ENCODE measurements at places on chromosomes 7 and 10.
A peak's percentile ranks its signal among the peaks of the same experiment; 100 is the strongest.

GRCh38 chr7:128206017-128206746, 34.9 kb upstream of the LEP start:
- DNase-seq = no peak

GRCh38 chr10:15336211-15336610, 34.9 kb downstream of the FAM171A1 start:
- DNase-seq = no peak

- DNase-seq = no peak
Measured at GRCh38 chr10:93384006-93384405, 98.1 kb downstream of the MYOF start.

GRCh38 chr10:58743466-58744115, 230.9 kb downstream of the BICC1 start:
- no peak for DNase-seq

- DNase-seq = no peak
Measured at GRCh38 chr10:78035025-78035424, 1.4 kb downstream of the RPS24 start.

GRCh38 chr7:108407676-108408075, 48.6 kb downstream of the NRCAM start:
- DNase-seq = no peak

DNA sequence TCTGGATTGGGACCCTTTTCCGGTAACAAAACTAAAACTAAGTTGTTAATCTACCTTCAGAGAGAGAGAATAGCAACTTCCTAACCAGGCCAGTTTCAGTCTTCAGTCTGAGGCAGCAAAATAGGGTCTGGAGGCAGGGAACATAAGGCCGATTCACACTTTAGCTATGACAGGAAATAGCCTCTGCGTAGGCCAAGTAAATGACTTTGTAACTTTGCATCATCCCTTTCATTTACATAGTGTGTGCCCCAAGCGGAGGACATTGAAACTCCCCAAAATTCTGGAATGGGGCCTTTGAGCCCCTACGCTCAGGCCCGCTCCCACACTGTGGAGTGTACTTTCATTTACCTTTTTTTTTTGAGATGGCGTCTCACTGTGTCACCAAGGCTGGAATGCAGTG, 1.7 kb upstream of the UPP1 start:
- DNase-seq = no peak

GRCh38 chr7:23165316-23165715, 16.5 kb upstream of the NUP42 start:
- DNase-seq = no peak

DNA sequence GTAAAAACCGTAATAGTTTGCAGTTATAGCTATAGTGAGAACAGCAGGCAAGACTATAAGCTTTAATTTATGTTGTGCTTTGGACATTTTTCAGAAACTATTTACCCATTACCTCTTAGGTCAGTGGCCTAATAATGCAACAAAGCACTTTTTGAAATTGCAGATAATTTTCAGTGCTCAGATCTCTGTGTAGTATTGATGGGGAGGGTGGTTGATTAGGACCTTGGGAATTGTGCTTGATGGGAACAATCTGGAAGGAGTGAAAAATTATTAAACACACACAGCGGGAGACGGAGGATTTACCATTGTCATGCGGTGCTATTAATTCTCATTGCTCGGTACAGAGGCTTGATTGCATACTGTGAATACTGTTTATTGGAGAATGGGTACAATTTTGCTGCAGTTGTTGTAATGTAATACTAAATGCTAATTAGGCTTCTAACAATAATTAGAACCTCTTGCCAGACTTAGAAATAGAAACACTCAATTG, 304.8 kb downstream of the LRMDA start:
- DNase-seq = no peak

- DNase-seq = no peak
Measured at GRCh38 chr10:121771966-121772365, 155.9 kb downstream of the ATE1 start.

- DNase-seq = no peak
Measured at GRCh38 chr7:105408791-105409410, 20.2 kb upstream of the SRPK2 start.

DNA sequence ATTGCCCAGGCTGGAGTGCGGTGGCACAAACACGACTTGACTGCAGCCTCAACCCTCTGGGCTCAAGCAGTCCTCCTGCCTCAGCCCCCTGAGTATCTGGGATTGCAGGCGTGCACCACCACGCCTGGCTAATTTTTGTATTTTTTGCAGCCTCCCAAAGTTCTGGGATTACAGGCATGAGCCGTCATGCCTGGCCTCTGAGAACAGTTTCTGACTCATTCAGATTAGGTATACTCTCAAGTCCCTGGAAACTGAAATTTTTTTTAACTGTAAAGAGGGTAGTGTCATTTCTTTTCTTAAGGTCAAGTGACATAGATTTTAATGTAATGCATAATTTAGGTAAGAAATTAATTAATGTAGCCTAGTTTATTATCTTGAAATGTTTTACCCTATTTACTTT, 104.7 kb downstream of the SEPTIN7 start:
- DNase-seq = no peak

GRCh38 chr7:92685136-92686042, 95.2 kb upstream of the FAM133B start:
- DNase-seq = peak; percentile 84

DNA sequence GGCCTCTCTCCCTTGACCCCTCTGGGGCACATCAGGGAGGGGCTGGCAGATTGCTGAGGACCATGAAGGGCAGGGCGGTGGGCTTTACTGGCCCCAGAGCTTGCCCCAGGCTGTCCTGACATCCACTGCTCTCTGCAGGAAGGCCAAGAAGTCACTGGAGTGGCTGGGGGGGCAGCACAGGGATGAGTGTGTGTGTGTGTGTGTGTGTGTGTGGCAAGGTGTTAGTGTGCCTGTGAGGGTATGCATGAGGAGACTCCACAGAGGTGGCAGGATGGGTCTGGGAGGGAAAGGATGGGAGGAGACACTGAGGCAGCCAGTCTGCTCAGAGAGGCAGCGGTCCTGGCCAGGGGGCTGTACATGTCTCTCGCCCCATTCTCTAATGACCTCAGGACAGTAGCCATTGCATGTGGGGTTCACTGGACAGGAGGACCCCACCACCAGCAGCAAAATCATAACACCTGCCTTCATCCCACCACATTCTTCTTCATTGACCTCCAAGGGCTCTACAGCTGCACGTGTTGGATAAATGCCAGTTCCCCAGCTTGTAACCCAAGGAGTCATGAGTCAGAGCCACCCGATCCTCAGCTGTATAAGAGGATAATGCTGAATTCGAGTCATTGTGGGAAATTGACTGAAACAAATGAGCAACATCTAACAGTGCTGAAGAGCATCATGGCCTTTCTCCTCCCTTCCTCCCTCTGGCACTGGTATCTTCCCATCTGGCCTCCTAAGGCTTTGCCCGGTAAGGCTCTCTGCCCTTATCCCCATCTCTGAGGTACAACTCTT, 720.5 kb downstream of the GRID1 start:
- DNase-seq = no peak

GRCh38 chr10:129029851-129030602, 437.0 kb upstream of the MGMT start:
- DNase-seq = no peak
